ENCODE measurements at places on chromosomes 7 and 10.

- DNase-seq = no peak
- H3K4me1 ChIP-seq = no peaks in the 10 kb centered on the region
- no peak overlapping the region for H3K4me3 ChIP-seq
Observed at GRCh38 chr7:78616539-78616938, 818.0 kb downstream of the PHTF2 start.

GRCh38 chr7:79050603-79051002 lies 402.9 kb downstream of the MAGI2 start:
- no peak for DNase-seq
- H3K4me3 ChIP-seq = no peak overlapping the region
- no peak overlapping the region for H3K27ac ChIP-seq
- no peaks in the 10 kb centered on the region for H3K4me1 ChIP-seq

DNA sequence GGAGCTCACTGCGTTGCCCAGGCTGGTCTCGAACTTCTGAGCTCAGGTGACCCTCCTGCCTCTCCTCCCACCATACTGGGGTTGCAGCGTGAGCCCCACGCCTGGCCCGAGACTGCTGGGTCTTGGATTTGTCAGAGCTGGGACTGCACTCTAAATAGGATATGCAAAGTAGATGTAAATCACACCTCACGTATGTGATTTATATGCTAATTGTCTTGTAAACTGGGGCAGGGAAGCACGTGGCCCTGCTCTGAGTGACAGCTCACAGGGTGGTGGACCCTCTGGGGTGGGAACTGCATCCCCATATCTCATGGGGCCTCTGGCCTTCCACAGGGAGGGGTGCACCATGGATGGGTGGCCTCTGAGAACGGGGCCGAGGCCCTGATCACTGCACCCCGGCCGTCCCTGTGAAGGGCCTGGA lies 34.1 kb downstream of the GET4 start:
- no peaks in the 10 kb centered on the region for H3K36me3 ChIP-seq
- DNase-seq = no peak
- peak overlapping the region; percentile 73 for H3K4me3 ChIP-seq
- H3K4me1 ChIP-seq = peaks cover 9% of the 10 kb centered on the region
- H3K27me3 ChIP-seq = no peaks in the 10 kb centered on the region

GRCh38 chr10:43190775-43191174 lies 52.5 kb downstream of the CSGALNACT2 start:
- H3K36me3 ChIP-seq = no peaks in the 10 kb centered on the region
- H3K27ac ChIP-seq = no peak overlapping the region
- no peak overlapping the region for H3K4me3 ChIP-seq
- H3K4me1 ChIP-seq = peaks cover 3% of the 10 kb centered on the region

DNA sequence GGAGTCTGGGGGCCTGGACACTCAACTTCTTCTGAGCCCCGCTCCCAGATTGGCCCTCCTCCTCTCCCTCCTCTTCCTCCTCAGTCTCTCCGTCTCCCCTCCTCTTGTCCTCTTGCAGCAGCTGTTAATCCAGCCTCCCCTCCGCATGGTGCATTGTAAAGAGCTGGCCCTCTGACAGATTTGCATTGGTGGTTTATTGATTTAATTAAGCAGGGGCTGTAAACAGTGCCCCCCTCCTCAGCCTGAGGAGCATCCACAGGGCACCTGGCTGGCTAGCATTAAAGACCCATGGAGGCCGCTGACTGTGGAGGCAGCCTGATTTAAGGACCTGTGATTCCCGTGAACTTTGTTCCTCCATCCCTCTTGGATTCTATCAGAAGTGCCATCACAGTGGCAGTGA lies 28.9 kb upstream of the PCBD1 start:
- H3K36me3 ChIP-seq = no peaks in the 10 kb centered on the region
- H3K27me3 ChIP-seq = peaks cover 41% of the 10 kb centered on the region
- no peak overlapping the region for H3K27ac ChIP-seq
- H3K4me3 ChIP-seq = no peak overlapping the region
- DNase-seq = no peak

DNA sequence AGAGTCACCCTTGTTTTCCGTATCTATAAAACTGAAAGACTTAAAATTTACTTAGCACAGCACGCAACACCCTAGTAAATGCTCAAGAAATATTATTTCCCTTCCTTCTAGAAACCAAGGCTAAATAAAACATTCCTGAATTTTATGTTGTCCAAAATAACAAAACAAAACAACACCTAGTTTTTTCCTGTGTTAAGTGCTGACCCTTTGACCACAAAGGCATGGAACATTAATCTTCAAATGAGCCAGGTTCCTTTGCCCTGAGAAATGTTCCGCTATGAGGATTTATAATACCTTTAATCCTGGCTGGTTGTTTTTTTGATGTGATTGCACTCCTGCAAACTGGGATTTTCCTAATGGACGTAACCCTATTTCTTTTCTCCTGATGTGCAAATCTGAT lies 29.0 kb upstream of the DGKI start:
- H3K36me3 ChIP-seq = peaks cover 19% of the 10 kb centered on the region
- no peaks in the 10 kb centered on the region for H3K27me3 ChIP-seq
- no peak overlapping the region for H3K27ac ChIP-seq

DNA sequence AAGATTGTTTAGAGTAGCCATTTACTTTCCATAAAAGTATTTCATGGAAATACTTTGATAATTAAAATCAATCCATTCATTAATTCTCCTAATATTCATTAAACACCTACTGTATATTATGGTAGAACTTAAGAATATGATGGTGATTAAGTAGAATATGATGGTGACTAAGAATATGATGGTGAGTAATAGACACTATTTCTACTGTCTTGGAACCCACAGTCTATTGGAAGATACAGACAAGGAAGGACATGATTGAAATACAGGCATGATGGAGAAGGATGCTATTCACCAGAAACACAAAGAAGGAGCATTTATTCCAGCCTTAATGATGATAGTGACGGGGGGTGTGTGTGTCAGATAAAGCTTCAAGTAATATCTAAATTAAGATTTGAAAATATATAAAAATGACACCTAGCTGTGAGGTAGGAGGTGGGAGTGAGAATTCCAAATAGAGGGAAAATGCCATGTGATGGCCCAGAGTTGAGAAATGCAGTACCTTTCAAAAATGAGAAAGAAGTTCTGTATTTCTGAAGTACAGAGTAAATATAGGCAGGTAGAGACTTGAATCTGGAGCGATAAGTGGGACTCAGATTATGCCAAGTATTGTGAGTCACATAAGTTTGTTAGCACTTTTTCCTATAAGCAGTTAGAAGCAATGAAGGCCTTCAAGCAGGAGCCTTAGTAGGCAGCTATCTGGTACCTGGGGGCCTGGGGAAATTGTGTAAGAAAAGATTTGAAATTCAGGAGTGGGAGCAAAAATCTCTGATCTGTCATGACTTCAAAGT lies 12.5 kb upstream of the CDK13 start:
- H3K4me3 ChIP-seq = no peak overlapping the region
- no peak for DNase-seq
- no peak overlapping the region for H3K27ac ChIP-seq

GRCh38 chr10:131923038-131923756 lies 22.4 kb downstream of the PPP2R2D start:
- H3K27ac ChIP-seq = no peak overlapping the region
- H3K36me3 ChIP-seq = peaks cover 7% of the 10 kb centered on the region
- H3K27me3 ChIP-seq = no peaks in the 10 kb centered on the region
- H3K4me3 ChIP-seq = no peak overlapping the region
- DNase-seq = no peak

DNA sequence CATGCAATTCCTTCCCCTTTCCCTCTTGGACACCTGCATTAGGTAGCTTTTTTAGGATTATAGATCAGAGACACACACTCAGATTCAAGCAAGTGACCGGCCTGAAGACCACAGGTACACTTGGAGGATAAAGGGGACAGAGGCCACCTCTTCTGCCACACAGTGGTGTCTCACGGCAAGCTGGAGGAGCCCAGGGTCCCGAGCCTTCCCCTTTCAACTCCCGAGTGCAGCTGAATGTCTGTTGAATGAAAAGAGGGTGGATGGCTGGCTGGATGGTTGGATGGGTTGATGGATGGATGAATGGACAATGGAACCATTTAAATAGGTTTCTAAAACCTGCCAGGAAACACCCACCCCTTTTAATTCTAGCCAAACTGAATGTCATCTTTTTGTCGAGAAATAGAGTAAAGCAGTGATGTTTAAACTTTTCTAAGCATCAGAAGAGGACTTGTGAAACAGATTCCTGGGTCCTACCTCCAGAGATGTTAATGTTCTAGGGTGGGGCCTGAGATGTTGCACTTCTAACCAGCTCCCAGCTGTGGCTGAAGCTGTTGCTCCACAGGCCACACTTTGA lies 49.2 kb upstream of the ZMIZ1 start:
- no peak overlapping the region for H3K27ac ChIP-seq
- DNase-seq = no peak
- no peaks in the 10 kb centered on the region for H3K27me3 ChIP-seq
- peaks cover 9% of the 10 kb centered on the region for H3K4me1 ChIP-seq
- H3K36me3 ChIP-seq = no peaks in the 10 kb centered on the region
- no peak overlapping the region for H3K4me3 ChIP-seq

GRCh38 chr10:44805466-44806210 lies 105.5 kb upstream of the TMEM72 start:
- no peaks in the 10 kb centered on the region for H3K36me3 ChIP-seq
- H3K4me3 ChIP-seq = no peak overlapping the region
- DNase-seq = no peak
- H3K27me3 ChIP-seq = peaks cover 23% of the 10 kb centered on the region

DNA sequence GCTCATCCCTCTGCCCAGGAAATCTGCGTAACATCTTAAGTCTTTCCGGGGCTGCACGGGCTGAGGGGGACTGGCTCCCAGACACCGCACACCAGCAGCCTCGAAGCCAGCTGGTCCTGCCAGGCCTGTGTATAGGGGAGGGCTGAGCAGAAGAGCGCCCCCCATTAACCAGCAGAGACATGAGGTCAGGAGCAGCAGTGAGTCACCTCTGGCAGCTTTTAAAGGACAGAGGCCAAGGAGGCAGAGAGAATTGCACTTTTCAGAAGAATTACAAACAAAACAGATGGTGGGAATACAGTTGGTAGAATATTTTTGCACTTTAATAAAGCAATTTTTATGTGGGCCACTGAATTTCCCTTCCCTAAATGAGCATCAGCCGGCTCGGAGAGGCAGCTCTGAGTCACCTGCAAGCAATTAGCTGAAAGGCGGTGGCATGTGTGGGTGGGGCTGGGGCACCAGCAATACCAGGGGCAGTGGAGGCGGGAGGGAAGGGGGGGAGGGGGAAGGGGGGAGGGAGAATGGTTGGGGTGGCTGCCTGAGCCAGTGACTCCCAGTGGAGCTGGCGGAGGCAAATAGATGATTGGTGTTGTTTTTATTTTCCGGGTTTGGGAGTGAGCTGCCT lies 39.1 kb downstream of the GOLGA7B start:
- H3K27me3 ChIP-seq = peaks cover 27% of the 10 kb centered on the region
- no peak for DNase-seq
- peaks cover 7% of the 10 kb centered on the region for H3K4me1 ChIP-seq
- peaks cover 3% of the 10 kb centered on the region for H3K36me3 ChIP-seq

DNA sequence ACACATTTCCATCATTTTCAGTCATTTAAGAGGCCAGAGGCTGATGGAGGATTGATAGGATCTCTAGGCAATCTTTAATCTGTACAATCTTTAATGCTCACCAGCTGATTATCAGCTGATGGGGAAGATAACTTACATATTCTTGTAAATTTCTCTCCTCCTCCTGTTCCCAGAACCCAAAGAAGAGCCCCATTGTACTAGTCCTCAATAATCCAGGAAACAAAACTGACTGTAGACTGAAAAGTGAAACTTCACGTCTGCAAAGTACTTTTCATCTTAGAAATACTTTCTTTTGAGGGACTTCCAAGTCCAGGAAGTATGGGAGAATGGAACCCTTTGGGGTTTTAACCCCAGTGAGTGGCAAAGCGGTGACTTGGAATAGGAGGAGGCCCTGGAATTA lies 283.3 kb downstream of the FRMD4A start:
- no peaks in the 10 kb centered on the region for H3K36me3 ChIP-seq
- no peak overlapping the region for H3K27ac ChIP-seq
- H3K27me3 ChIP-seq = peaks cover 4% of the 10 kb centered on the region
- no peak overlapping the region for H3K4me3 ChIP-seq
- H3K4me1 ChIP-seq = no peaks in the 10 kb centered on the region

GRCh38 chr10:34101001-34101400 lies 714.1 kb downstream of the PARD3 start:
- DNase-seq = no peak
- H3K4me1 ChIP-seq = no peaks in the 10 kb centered on the region
- no peak overlapping the region for H3K27ac ChIP-seq
- H3K4me3 ChIP-seq = no peak overlapping the region

- H3K36me3 ChIP-seq = peaks cover 4% of the 10 kb centered on the region
- peak within 1 kb of the TSS; percentile 63 for H3K27ac ChIP-seq
- peak; percentile 23 for DNase-seq
- H3K4me3 ChIP-seq = peak within 1 kb of the TSS; percentile 95
Observed at GRCh38 chr10:126387931-126388911, at the start of gene ADAM12. Gene ADAM12, minus strand, starts transcription at chr10:126388477. Its CDS starts 332 bp downstream, at chr10:126388145.

DNA sequence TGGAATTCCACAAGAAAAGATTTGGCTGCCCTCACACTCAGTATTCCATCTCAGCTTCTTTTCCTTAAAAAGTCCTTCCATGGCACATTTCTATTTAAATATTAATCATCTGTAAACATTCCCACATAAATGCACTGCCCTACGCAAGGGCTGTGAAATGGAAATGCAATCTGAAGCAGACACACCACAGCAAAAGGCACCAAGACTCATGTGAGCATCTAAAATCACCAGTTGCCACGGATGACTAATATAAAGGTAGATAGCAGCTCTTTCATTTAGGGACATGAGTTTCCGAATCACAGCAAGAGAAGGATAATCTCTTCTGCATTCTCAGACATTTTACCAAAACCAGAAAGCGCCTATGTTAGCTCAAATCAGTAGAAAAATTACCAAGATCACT lies 31.6 kb downstream of the COA1 start:
- H3K4me3 ChIP-seq = no peak overlapping the region
- H3K27ac ChIP-seq = peak overlapping the region; percentile 43
- H3K36me3 ChIP-seq = no peaks in the 10 kb centered on the region
- H3K27me3 ChIP-seq = no peaks in the 10 kb centered on the region
- peaks cover 14% of the 10 kb centered on the region for H3K4me1 ChIP-seq
- no peak for DNase-seq

DNA sequence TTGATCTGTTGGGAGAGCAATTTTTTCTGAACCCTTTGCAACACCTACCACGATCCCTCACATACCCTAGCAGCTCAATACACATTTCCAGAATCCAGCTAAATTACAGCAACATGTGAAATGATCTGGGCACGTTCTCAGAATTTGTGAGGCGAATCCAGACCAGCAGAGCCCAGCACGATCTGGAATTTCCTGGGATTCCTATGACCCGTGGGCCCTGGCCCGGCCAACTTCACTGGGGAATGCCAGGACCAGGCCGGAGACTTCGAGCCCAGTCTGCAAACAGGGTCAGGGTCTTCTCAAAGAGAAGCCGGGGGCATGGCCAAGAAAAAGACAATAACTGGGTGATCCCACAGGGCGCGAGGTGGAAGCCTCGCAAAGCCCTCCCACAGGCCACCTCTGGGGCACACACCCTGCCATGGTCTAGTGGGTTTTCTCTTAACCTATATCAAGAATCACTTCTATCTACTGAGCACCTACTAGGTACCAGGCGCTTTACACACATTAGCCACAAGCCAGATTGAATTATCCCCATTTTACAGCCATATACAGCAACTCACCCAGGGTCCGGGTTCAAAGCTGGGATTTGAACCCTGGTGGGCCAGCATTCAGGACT lies 33.8 kb downstream of the FAM53B start:
- peak overlapping the region; percentile 45 for H3K4me3 ChIP-seq
- peak overlapping the region; percentile 100 for H3K27ac ChIP-seq
- DNase-seq = no peak
- H3K36me3 ChIP-seq = peaks cover 3% of the 10 kb centered on the region
- peaks cover 74% of the 10 kb centered on the region for H3K4me1 ChIP-seq
- no peaks in the 10 kb centered on the region for H3K27me3 ChIP-seq

- H3K27me3 ChIP-seq = no peaks in the 10 kb centered on the region
- H3K4me1 ChIP-seq = peaks cover 5% of the 10 kb centered on the region
- DNase-seq = no peak
- no peak overlapping the region for H3K4me3 ChIP-seq
- H3K27ac ChIP-seq = no peak overlapping the region
Observed at GRCh38 chr7:17773289-17773626, 167.0 kb downstream of the SNX13 start.
